ENCODE measurements at places on chromosomes 5 and 9.

DNA sequence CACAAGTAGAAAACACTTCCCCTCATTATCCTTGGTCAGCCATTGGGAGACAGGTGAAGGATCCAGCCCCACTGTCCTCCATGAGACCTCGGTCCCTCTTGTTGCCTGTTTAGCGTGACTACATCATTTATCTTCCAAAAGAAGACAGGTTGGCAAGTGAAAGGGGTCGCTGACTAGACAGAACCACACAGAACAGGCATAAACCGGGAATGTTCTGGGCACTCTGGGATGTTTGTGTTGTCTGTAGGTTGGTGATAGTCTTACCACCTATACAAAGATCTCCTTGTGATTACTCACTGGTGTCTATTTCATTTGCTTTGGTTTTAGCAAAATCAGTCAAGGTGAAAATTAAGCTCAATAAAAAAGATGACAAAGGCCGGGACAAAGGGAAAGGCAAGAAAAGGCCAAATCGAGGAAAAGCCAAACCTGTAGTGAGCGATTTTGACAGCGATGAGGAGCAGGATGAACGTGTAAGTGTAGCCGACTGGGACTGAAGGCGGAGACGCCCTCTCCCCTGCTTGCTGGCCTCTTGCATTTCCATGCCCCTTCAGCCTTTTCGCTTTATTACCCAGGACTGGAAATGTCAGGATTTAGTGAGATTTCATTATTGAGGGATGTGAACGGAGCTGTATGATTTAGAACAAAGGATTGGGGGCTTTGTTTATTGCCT, 175.9 kb downstream of the SMARCA2 start:
- DNase-seq = no peak

- DNase-seq = no peak
Observed at GRCh38 chr9:114223564-114224246, 68.4 kb downstream of the COL27A1 start.

GRCh38 chr9:113737517-113738271, 138.4 kb upstream of the ZNF618 start:
- DNase-seq = peak; percentile 46

- no peak for DNase-seq
Observed at GRCh38 chr5:37831821-37832534, 7.9 kb downstream of the GDNF start.

DNA sequence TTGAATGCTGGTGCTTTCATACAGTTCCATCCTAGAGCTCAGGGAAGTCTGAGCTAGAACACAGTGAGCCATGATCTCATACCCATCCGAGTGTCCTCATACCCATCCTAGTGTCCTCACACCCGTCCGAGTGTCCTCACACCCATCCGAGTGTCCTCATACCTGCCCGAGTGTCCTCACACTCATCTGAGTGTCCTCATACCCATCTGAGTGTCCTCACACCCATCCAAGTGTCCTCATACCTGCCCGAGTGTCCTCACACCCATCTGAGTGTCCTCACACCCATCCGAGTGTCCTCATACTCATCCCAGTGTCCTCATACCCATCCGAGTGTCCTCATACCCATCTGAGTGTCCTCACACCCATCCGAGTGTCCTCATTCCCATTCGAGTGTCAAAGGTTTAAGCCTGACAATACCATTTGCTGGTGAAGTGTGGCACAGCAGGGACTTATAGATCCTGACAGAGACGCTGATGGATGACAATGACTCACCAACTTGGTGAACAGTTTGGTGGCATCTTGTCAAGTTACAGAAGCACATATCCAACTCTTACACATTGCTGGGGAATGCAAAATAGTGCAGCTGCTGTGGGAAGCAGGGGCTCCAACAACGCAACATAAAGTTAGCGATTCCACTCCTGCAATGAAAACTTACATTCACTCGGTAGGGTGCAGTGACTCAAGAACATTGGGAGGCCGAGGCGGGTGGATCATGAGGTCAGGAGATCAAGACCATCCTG, 77.0 kb upstream of the COL5A1 start:
- no peak for DNase-seq

- no peak for DNase-seq
Observed at GRCh38 chr5:15013654-15014463, 142.3 kb upstream of the ANKH start.

- no peak for DNase-seq
Observed at GRCh38 chr9:98612061-98612752, 96.5 kb downstream of the GABBR2 start.

GRCh38 chr9:22098643-22099332, 89.7 kb upstream of the CDKN2B start:
- DNase-seq = no peak

GRCh38 chr5:159107308-159107707, 7.6 kb upstream of the EBF1 start:
- no peak for DNase-seq

DNA sequence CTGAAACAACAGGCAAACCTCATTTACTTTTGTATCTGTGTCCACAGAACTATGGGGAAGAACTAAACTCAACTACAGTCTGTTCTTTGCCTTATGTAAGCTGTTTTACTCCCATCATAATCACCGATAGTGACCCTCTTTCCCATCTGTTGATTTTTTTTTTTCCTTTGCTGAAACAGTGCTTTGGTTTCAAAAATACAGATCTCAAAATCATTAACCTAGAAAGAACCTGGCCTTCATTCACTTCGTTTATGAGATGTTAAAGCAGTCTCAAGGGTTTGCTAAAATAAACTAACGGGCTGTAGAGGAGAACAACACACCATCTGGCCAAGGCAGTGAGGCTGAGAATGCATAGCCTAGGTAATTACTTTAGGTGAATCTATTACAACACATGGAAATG, 706.6 kb upstream of the ZNF608 start:
- no peak for DNase-seq

DNA sequence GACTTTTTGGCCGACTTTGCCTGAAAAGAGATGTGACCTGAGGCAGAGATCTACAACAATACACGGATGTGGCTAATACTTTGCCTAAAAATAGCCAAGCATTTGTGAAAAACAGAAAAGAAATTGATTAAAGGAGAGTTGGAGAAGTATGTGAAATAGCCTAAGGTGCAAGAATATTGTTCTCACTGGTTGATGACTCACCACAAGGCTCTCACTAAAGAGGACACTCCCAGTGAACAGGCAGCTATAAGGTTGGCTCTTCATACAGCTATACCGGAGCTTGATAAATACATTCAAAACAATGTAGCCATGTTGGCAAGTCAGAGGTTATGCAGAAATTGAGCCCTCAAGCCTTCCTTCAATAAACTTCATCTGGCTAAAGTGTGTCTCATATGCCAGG, 317.2 kb upstream of the GRAMD2B start:
- no peak for DNase-seq

GRCh38 chr9:128286440-128286839, 10.4 kb downstream of the SWI5 start:
- DNase-seq = no peak

DNA sequence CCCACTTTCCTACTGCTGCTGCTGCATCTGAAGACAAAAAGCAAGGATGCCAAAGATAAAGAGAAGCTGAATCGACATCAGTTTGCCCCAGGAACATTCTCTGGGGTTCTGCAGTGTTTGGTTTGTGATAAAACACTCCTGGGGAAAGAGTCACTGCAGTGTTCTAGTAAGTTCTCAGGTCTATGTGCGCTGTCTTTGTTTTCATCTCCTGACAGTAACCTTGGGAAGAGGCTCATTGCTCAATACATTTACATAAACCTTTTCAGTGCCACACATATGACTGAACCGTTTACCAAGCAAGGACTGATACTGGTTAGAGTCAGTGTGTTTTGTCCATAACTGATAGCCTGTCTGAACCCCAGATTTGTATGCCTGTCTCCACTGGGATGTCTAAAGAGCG, 232.1 kb downstream of the ARHGEF28 start:
- no peak for DNase-seq

DNA sequence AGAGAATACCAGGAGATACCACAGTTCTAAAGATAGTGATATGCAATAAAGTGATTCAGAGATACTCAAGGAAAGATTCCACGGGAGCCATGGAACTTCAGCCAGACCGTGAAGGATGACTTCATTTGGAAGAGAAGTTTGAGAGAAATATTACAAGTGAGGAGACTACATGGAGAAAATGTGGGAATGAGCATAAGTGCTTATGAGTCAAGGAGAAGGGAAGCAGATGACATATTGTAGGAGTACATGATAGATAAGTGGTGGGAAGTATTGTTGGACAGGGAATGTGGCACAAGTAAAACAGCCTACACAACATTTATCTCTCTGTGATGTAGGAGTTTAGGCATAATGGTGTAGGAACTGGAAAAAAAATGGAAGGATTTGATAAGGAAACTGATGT, 122.1 kb upstream of the FBXL17 start:
- DNase-seq = no peak

DNA sequence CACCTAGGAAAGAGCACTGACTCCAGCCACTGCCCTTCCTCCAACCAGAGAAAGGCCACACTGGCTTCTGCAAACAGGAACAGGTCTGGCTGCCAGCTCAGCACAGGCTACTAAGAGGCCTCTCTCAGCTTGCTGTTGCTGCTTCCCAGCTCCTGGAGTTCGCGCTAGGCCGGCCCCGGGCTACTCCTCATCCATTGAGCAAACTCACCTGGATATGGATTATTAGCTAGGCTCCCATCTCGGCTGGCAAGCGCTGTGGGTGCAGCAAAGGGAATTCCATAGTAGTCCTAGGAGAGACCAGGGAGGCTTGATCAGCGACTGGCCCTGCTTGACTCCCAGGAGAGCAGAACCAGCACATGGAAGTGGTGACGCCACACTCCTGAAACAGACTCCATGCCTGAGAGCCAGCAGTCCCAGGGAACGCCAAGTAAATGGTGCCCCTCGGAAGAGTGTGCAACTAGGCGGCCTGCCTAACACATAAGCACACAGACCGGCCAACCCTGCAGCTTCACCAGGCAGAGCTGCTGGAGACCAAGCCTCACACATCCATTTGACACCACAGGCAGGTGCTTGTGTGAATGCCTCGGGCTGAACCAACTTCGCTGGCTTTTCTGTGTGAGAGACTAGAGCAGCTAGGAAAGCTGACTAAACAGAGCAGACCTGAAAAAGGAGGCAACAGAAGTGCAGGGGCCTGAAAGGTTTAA, 107.2 kb downstream of the UBE2R2 start:
- DNase-seq = no peak

- DNase-seq = no peak
Observed at GRCh38 chr5:149388498-149389190, 9.6 kb upstream of the IL17B start.

- DNase-seq = no peak
Observed at GRCh38 chr9:17627641-17628040, 48.8 kb downstream of the SH3GL2 start.

DNA sequence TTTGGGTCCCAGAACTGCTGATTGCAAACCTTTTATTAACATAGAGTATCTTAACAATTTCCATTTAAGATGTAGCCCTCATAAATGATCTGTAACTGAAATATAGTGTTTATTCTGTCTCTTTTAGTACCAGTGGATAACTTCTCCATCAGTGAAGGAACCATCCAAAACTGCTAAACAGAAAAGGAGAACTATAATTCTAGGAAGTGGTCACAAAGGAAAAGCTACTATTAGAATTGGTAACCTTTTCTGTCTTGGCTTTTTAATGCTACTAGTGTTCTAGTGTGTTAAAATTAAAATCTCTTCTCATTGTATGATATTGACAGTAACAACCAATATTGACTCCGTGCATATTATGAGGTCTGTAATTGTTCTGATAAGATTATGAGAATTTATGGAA, 12.8 kb downstream of the CEP78 start:
- no peak for DNase-seq

- no peak for DNase-seq
Observed at GRCh38 chr9:6620796-6621195, 24.7 kb downstream of the GLDC start.

GRCh38 chr5:112529525-112529924, 110.4 kb upstream of the EPB41L4A start:
- DNase-seq = no peak

DNA sequence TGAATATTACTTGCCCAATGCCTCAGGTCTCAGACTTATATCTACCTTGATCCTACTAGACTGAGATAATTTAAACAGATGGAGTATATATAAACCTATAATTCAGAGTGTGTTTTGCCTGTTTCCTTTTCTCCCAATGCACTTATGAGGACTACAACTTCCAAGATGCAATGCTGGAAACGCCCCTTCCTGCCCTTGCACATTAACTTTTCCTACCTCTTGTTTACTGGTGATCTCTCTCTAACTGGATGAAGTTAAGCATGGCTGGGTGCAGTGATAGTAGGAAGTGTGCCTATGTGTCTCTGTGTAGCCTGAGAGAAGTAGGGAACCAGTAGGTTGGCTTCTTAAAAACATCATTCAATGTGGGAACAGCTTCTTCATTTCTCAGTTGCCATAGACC, 115.2 kb downstream of the SVEP1 start:
- DNase-seq = no peak

DNA sequence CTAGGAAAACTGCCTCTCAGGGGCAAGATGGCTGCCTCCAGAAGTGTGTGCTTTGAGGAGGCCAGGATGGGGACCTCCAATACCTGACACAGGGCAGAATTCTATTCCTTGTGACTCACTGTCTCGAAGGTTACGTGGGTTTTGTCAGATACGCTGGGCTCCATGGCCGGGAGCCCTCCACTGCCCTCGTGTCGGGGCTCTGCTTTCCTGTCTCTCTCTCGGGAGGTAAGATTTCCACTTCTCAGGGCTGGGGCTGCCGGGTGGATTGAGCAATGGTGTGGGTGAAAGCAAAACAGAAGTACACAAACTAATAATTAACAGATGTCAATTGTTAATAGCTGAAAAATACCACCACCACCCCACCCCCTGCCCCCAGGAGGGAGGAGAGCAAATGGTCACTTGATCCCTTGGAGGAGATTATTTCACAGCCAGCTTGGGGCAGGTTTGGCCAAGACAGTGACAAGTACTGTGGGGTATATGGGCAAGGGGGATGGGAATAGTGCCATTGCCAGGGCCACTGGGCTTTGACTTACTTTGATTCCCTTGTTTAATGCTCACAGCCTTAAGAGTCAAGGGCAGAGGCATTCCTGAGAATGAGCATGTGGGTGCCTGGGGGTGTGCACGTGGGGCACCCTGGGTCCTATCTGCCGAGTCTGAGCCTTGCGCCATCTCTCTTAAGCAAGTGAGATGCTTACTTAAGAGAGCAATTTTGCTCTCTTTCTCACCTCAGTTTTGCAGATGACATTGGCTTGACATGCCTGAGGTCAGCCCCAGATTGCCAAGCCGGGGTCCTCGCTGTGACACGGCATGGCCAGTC, 28.8 kb upstream of the DAB2IP start:
- no peak for DNase-seq

GRCh38 chr5:102823441-102823874, 68.4 kb downstream of the PAM start:
- DNase-seq = no peak

- DNase-seq = no peak
Observed at GRCh38 chr5:82586181-82586580, 308.0 kb upstream of the RPS23 start.
